Activated naive CD8-positive, alpha-beta T cell treated with anti-CD3 and anti-CD28 coated beads, Interleukin-2, amount 10 ng/mL, durations not matched to agents 7 days and 5 days (primary cell): ENCODE measurements at places on chromosomes 7 and 10.

DNA sequence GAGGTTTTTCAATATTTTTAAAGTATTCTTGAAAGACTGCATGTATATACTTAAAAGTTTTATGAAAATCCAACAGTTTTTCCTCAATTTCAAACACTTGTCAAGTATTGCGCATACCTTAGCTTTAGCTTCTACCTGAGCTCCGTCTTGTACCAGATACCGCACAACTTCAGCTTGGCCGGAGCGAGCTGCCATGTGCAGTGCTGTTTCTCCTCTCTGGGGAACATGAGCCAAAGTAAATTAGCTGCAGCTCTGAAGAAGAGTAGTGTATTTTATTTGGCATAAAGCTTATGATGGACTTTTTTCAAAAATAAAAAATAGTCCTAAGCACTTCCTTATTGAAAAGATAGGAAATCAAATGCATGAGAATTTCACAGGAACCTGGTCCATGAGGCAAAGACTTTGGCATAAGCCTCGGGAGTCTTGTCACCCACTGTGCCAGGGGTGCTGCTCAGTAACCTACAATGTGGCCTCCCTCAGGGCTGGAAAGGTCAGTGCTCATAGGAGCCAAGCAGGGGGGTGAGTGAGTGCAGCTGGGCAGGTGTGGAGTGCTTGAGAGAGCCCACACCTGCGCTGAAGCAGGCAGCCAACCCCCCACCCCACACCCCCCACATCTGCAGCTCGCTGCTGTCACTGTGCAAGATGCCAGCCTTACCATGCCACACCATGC is 189.5 kb downstream of the ANK3 start:
- DNase-seq, result no peak

DNA sequence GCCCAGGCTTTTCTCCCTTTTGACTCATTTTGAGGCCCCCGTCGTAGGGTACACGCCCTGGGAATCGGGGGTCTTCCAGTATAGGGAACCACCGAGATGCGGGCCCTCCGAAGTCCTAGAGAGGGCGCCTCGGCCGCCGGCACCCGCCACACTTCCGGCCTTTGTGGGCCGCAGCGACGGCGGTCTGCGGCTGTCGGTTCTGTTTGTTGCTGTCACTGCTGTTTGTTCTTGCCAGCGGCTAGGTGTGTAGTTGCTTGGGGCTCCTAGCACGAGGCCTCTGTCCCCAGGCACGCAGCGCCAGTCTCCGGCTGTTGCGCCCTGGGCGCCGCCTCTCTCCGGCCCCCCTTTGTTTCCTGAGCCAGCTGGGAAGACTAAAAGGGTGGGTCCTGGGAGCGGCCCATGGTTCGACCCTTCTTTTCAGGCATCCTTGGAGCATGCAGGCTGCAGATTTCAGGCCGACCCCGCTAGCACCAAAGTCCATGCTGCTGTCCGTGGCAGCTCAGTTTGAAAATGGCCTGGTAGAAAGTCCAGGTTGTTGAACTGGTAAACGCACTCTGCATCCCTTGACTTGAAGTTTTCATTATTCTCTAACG is 17.8 kb upstream of the ZKSCAN1 start:
- peak; percentile 90 for DNase-seq

- no peak for DNase-seq
These were observed 34.8 kb downstream of the TRDMT1 start for GRCh38 chr10:17166699-17167098.

GRCh38 chr7:76133164-76133775 is 68.4 kb upstream of the SRRM3 start:
- DNase-seq, result no peak

DNA sequence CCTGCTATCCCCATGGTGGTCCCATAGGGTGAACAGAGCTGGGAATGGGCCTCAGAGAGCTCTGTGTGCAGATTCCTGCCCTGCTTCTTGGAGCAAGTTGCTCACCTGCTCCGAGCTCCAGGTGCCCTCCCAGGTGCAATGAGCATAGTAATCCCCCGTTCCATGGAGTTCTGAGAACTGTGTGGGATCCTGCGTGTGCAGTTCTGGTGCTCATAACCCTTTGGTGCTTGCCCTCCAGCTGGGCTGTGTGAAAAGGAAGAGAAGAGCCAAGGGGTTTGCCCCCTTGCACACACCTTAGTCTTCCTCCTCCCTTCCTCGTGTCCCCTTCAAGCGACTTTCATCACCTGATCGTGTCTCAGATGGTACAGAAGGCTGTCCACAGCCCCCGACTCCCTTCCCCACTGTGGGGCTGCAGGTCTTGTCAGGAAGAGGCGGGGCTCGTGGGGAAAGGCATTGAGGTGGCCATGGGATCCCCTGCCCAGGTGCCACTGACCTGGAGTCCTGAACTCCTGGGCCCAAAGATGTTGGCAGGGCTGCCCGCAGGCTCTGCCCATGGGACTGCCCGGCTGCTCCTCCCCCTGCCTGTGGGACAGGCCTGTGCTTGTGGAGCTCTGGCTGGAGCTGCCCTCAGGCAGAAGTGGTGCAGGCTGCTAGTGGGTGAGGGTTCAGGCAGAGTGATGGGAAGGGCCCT is 21.9 kb upstream of the ZNF488 start:
- DNase-seq, result no peak

- no peak for DNase-seq
These were observed 11.6 kb upstream of the NKX2-3 start for GRCh38 chr10:99520847-99521764.

DNA sequence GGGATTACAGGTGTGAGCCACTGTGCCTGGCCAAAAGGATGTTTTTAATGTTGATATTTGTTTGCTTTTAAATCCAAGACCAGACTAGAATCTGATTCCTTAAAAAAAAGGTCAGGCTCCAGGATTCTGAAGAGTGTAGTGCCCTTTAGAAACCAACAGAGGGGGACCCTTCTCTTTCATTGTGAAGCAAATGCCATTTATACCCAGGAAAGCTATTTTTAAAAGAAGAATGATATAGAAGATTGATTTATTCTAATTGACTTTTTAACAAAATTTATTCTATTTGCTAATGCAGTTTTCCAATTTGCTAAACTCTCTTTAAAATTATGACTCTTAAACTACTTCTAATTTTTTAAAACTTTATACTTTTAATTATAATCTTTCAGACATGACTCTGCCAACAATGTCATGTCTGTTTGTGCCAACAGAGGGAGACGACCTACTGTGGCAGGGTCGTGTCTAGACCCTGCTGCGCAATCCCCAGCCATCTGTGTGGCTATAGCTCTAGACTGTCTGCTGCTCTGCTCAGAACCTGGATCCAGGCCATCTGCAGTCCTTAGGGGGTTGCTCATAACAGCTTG is 201.0 kb upstream of the IMMP2L start:
- DNase-seq, result no peak

GRCh38 chr10:105024184-105024583 is 383.1 kb downstream of the SORCS3 start:
- no peak for DNase-seq

GRCh38 chr10:106775127-106775526 is 389.4 kb downstream of the SORCS1 start:
- no peak for DNase-seq

GRCh38 chr10:120587061-120587460 is 130.0 kb downstream of the PLPP4 start:
- no peak for DNase-seq

DNA sequence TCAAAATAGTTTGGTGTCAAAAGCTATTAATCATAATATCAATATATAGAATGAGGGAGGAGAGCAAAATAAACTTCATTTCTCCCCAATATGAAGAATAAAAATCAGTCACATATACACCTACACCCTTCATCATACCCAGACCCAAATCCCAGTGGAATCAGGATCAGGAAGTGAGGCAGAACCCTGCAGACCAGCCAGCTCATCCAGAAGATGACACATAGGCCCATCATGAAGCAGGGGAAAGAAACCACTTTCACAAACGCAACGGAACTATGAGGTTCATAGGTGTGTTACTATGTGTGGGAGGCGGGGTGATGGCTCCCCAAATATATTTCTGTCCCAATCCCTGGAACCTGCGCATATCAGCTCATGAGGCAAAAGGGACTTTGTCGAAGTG is 89.0 kb downstream of the RSU1 start:
- no peak for DNase-seq
